CD4-positive, alpha-beta T cell (primary cell): ENCODE measurements at places on chromosomes 13 and 19.

GRCh38 chr19:29842471-29843179 is 30.8 kb downstream of the CCNE1 start:
- DNase-seq = no peak

GRCh38 chr13:106432636-106433035 is 102.8 kb downstream of the EFNB2 start:
- DNase-seq = no peak

DNA sequence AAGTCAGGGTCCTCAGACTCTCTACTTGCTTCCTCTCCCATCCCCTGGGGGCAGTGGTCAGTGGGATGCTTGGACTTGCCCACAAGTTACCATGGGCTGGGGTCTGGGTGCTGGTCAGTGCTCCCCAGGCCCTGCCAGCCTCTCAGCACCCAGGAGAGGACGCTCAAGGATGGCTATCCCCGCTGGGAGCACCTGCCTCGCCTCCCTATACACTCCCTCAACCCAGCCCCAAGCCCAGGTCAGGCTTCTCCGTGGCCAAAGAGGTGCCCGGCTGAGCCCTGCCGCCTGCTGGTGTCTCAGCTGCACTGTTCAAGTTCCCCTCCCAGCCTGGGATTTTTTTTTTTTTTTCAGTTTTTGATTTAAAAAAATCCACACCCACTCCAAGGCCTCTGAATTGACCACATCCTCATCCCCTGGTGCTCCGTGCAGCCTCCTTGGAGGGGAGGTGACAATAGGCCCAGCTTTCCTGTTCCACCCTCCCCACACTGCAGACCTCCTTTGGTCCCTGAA is 10.8 kb downstream of the F2RL3 start:
- no peak for DNase-seq

GRCh38 chr13:78499802-78500201 is 103.5 kb downstream of the POU4F1 start:
- no peak for DNase-seq

DNA sequence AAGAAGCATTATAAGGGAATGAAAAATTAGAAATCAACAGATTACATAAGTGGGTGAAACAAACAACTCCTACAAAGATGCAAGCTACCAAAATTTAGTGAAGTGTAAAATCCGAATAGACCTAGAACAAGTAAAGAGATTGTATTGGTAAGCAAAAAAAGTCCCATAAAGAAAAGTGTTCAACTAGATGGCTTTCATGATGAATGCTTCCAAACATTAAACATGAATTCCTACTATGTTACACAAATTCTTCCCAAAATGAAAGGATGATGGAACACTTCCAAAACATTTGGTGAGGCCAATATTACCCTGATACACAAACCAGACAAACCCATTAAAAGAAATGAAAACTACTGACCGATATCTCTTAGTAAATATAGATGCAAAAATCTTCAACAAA is 139.0 kb downstream of the GPC5 start:
- no peak for DNase-seq

GRCh38 chr13:108572782-108573211 is 56.6 kb upstream of the MYO16 start:
- no peak for DNase-seq

DNA sequence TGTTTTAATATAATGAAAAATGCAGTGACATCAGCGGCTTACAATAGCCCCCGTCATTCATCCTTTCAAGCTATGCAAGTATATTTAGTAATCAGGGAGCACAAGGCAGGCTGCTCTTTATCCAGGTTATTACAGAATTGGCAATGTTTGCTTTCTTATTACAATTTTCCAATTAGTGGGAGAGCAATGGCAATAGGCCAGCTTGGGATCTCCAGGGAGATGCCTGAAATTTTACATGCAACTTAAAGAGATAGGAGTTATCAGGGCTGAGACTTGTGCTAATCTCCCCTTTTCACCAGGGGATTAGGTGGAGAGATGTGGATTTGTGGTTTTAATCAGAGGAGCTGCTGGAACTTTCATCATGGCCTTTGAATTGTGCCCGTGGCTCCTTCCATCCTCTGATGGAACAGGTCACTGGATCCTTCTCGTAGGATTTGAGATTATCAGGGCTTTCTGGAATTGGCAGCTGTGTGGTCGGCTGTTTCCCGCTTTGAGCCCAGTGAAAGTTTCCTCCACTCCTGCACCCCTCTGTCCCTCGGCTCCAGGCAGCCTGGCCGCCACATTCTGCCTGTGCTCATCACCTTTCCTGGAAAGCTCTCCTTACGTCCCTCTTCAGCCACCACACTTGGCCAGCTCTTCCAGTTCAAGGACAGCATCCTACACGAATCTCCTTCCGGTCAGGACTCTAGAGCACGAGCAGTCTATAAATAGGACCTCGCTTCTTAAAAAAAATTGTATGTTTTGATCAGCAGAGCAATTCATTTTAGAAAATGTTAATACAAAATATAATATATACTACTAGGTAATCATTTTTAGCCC is 47.0 kb downstream of the CBY2 start:
- no peak for DNase-seq

DNA sequence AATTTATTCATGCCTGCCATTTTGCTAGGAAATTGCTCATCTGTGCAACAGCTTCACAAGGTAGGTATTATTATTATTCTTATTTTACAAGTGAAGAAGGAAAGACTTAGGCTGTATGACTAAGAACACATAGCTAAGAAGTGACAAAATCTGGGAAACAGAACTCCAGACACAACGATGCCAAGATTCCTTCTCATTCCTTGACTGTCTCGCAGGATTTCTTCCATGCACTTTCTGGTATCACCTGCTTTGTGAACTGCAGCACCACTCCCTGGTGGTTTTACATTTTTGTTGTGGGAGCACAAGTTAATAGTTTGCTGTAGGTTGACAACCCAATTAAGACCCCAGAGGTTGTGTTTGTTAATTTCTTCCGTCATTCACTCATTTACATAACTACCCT is 188.5 kb downstream of the LACC1 start:
- DNase-seq = no peak

DNA sequence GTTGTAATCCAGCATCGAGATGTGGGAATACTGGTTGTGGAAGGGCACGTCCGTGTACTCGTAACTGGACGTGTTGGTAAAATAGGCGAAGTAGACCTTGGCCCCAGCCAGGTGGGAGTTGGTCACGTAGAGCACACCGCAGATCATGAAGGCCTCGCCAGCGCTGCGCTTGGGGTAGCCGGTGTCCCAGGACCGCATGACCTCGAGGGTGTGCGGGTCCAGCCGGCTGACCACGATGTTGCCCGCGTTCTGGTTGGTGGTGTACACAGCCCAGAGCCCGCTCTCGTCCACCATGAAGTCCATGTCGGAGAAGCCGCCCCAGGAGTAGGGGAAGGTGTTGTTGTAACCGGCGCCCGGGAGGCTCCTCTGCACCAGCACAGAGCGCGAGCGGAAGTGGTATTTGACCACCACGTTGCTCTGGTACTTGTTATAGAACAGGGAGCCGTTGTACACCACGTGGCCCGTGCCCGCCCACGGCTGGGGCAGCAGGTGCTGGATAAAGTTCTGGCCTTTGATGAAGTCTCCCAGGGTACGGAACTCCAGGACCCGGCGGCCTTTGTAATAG is 19.2 kb downstream of the PIN1 start:
- DNase-seq = no peak

DNA sequence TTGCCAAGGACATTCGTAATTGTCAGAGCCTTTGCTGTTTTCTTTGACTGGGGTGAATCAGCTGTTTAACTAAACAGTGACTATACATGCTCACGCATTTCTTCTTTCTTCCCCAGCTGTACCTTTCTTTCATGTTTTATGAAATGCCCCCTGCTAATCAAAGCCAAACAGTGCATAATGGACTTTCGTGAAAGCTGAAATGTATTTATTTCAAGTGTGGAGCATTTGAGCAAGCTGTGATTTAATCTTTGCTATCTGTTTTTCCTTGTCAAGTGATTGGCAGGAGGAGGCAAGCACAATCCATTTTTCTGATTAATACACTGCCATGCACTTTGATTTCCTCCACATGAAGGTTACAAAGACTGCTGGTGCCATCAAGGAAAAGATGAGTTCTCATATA is 831.7 kb upstream of the SPRY2 start:
- DNase-seq = no peak

GRCh38 chr19:13579388-13580060 is 73.2 kb upstream of the CACNA1A start:
- no peak for DNase-seq

DNA sequence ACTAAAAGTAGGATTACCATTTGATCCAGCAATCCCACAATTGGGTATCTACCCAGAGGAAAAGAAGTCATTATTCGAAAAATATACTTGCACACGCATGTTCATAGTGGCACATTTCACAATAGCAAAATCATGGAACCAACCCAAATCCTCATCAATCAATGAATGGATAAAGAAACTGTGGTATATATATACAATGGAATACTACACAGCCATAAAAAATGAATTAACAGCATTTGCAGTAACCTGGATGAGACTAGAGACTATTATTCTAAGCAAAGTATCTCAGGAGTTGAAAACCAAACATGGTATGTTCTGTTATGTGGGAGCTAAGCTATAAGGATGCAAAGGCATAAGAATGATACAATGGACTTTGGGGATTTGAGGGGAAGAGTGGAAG is 3.0 kb downstream of the ZNF708 start:
- DNase-seq = no peak

- no peak for DNase-seq
These were observed 5.8 kb downstream of the SMIM7 start for GRCh38 chr19:16654140-16654539.

DNA sequence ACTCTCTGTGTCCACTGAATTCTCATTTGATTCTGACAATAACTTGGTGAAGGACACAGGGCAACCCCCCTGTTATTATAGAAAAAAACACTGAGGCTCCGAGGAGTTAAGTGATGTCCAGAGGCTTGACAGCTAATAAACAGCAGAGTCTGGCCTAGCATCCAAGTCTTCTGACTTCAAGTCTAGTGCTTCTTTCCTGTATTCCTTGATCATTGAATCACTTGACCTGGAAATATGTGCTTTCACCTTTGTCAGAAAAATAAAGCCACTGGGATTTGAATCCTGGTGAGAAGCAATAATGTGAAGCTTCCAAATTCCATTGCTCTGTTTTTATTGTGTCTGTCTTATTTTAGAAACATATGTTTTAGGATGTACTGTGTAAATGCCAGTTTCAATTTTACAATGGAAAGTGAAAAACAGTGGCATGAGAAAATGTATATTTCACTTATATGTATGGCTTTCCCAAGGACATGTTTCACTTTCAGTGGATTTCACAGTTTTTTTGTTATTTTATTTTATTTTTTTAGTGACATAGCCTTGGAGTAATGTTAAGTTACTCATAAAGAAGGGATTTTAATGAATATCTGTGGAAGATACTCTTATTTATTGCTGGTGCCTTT is 190.2 kb downstream of the GPC6 start:
- DNase-seq = no peak

GRCh38 chr19:19775891-19776205 is 42.9 kb upstream of the ZNF14 start:
- no peak for DNase-seq

- no peak for DNase-seq
These were observed 1779.6 kb upstream of the PRR20A start for GRCh38 chr13:55361141-55361540.

GRCh38 chr19:53357821-53358581 is 7.5 kb upstream of the ZNF525 start:
- DNase-seq = no peak

DNA sequence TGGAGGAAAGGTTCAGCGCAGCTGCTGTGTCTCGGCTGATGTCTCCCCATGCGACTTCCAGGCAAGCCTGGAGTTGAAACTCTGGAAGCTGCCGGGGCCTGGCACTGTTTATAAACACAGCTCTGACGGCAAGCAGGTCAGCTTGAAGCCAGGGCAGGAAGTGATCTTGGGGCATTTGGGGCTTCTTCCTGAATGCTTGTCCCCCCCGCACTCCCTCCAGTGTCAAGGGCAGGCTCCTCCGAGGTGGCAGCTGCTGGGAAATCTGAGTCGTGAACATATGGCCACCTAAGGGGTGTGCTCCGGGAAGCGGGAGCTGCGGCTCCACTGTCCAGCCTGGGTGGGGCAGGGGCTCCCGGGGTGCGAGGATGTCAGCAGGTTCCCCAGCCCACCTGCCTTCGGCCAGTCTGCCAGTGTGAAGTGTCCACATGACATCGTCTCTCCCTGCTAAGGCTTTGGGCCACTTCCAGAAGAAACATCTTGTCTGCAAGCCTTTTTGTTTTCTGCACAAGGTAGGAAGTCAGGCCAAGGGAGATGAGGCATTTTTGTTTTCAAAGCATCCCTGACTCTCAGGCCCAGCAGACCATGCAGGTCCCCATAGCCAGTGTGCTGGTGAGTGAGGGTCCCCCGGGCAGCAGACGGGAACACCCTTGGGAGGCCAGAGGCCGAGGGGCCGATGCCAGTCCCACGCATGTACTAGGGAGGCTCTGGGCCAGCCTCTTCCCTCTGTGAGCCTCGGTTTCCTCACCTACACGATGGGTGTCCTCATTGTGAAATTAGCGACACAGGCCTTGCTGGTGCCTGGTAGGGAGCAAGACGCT is 2.7 kb downstream of the PIAS4 start:
- no peak for DNase-seq

DNA sequence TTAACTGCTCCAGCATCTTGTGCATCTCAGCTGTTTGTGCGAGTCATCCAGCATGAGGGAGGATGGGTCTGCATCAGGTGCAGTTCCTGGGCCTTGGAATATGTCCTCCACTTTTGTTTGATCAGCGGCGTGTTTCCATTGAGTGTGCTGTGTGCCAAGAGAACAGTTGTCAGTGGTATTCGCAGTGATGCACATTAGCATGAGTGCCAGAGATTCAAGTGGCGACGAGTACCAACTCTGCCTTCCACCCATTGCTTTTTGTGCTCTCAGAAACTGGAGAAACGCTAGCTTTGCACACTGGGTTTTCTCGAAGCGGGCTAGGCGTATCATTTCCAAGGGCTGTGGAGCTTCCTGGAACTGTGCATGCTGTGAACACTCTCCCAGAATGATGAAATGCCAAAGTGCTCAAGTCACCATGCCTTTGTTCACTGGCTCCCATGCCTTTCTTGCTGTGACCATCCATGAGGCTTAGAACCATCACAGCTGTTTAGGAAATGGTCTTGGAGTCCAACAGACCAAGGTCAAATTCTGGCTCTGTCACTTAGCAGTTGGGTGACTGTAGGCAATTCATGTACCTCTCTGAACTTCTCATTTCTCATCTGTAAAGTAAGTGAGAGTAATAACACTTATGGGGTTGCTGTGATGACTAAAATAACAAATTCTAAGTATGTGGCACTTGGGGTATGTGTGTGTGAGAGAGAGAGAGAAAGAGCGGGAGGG is 18.4 kb downstream of the LRCH1 start:
- no peak for DNase-seq

DNA sequence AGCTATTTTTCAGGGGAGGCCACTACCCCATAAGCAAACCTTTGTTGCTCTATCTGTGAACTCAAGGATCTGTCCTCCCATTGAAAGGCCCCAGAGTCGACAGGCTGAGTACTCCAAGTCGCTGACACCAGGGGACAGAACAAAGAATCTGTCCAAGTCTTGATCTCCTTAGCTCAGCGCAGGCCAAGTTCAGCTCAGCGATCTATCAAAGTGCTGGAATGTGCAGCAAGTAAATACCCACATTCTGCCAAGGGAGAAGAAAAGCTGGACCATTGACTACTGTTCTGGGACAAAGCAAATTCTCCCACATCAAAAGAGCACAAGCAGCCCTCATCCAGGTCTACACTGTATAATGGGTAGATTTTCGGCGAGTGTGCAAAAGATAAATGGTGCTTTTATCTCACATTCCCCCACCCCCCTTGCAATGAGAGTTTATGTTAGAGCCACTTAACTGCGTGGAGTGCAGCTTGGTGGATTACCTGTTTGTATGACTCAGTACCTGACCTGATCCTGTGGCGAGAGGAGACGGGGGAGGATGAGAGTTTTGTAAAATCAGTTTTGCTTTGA is 391.7 kb upstream of the SGCG start:
- no peak for DNase-seq
